Kidney (tissue), 22 donors: ENCODE measurements at places on chromosomes 2 and 18. TPM values are rescaled to one million over a fixed set of nuclear protein-coding genes. Genes with fewer than 3 reads are reported as not detected.

Gene MPPE1
- total RNA-seq, result 71.8 TPM

- H3K27me3 ChIP-seq, result no peaks in the 10 kb centered on the region
- no peak for DNase-seq
- H3K4me1 ChIP-seq, result peaks cover 6% of the 10 kb centered on the region
These were observed 3.1 kb upstream of the GALNT1 start for GRCh38 chr18:35578481-35578880.

DNA sequence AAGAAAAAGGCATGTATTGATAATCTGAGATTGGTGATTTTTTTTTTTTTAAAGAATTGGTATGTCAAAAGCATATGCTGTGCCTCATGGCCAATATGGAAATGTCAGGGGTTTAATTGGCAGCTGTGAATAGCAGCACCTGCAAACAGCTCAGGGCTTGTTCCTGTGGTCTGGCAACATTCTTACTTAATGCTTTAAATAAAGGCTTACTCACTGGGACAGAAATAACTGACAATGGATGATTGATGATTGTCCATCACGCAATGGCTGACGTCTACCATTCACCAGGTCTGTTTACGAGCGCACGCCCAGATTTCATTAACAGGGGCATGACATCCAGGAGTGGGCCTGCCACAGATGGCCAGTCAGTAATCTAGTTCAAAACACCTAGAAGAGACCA lies 66.7 kb downstream of the ETAA1 start:
- H3K4me1 ChIP-seq, result no peaks in the 10 kb centered on the region
- H3K27me3 ChIP-seq, result no peaks in the 10 kb centered on the region
- DNase-seq, result no peak
- no peak overlapping the region for H3K27ac ChIP-seq

DNA sequence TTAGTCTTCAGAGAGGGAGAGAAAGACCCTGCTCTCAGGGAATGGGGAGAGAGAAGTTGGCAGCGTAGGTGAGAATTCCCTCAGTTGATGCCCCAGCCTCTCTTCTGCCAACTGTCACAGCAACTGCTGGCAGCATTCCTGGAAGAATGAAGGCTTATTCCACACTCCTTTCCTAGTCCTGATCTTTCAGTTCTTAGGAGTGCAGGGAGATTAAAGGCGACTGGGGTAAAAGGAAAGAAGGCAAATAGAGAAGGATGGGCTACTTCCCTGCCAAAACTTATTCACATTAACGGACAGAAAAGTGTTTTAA lies 65.9 kb upstream of the ACAA2 start:
- no peaks in the 10 kb centered on the region for H3K27me3 ChIP-seq
- H3K36me3 ChIP-seq, result peaks cover 6% of the 10 kb centered on the region
- DNase-seq, result no peak
- H3K27ac ChIP-seq, result no peak overlapping the region
- H3K4me1 ChIP-seq, result no peaks in the 10 kb centered on the region

- DNase-seq, result no peak
- H3K36me3 ChIP-seq, result no peaks in the 10 kb centered on the region
- no peak overlapping the region for H3K27ac ChIP-seq
- H3K4me3 ChIP-seq, result no peak overlapping the region
- no peaks in the 10 kb centered on the region for H3K4me1 ChIP-seq
These were observed 21.6 kb downstream of the PMAIP1 start for GRCh38 chr18:59921384-59921891.

- no peaks in the 10 kb centered on the region for H3K27me3 ChIP-seq
- no peak overlapping the region for H3K27ac ChIP-seq
- H3K4me1 ChIP-seq, result no peaks in the 10 kb centered on the region
- no peaks in the 10 kb centered on the region for H3K36me3 ChIP-seq
- no peak for DNase-seq
- no peak overlapping the region for H3K4me3 ChIP-seq
These were observed 5.8 kb downstream of the DRC1 start for GRCh38 chr2:26407526-26407925.

- H3K4me3 ChIP-seq, result no peak overlapping the region
- no peaks in the 10 kb centered on the region for H3K4me1 ChIP-seq
- H3K27me3 ChIP-seq, result no peaks in the 10 kb centered on the region
- DNase-seq, result no peak
- H3K36me3 ChIP-seq, result no peaks in the 10 kb centered on the region
These were observed 423.3 kb downstream of the LRP1B start for GRCh38 chr2:141707486-141707885.

DNA sequence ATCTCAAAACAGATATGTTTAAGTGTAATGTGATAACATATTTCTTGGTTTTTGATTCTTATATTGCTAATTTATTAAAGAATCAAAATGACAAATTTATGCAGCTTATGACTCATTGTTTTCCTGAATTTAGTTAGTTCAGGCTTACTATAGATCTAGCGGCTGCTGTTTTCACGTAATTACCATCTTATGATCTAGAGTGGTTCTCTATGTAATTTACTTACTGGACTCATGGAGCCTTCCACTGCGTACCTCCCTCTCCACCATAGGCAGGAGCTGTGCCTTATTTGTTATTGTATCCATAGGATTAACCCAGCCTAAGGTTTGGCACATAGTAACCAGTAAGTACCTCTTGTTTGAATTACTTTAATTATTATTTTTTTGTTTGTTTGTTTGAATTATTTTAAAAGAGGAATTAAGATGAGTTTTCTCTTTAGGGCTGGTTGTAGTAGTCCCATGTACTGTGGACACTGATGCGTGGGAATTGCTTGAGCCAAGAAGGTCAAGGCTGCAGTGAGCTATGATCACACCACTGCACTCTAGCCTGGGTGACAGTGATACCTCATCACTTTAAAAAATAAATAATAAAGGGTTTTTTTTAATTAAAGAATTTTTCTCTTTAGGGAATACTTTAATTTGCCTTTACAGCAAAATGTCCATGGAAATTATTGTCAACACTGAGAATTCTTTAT lies 165.5 kb downstream of the PHLPP1 start:
- H3K36me3 ChIP-seq, result no peaks in the 10 kb centered on the region
- no peak overlapping the region for H3K4me3 ChIP-seq
- H3K27ac ChIP-seq, result no peak overlapping the region
- no peaks in the 10 kb centered on the region for H3K27me3 ChIP-seq

DNA sequence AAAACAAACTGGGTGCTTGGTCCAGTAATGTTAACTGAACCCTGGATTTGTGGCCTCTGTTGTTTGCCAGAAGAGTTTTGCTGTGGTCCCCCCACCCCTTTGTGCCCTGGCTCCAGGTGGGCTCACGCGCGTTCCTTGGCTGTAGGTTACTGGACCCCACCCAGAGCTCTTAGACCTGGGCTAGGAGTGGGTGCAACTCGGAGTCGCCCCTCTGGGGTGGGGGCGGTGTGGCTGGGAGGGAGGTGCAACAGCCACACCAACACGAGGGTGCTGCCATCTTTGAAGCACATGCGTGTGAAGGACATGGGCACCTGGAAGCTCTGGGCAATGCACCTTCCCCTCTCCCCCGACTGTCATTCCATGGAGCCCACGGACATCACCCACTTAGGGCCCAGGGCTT lies 92.7 kb downstream of the USP40 start:
- no peak for DNase-seq
- H3K27ac ChIP-seq, result no peak overlapping the region
- H3K4me1 ChIP-seq, result no peaks in the 10 kb centered on the region
- H3K36me3 ChIP-seq, result no peaks in the 10 kb centered on the region
- no peaks in the 10 kb centered on the region for H3K27me3 ChIP-seq

GRCh38 chr2:120842456-120843439 lies 107.1 kb downstream of the GLI2 start:
- H3K36me3 ChIP-seq, result no peaks in the 10 kb centered on the region
- H3K27ac ChIP-seq, result no peak overlapping the region
- no peak overlapping the region for H3K4me3 ChIP-seq
- H3K27me3 ChIP-seq, result no peaks in the 10 kb centered on the region

GRCh38 chr2:5410991-5411700 lies 281.0 kb upstream of the SOX11 start:
- H3K27ac ChIP-seq, result no peak overlapping the region
- H3K4me3 ChIP-seq, result no peak overlapping the region
- H3K27me3 ChIP-seq, result no peaks in the 10 kb centered on the region
- no peaks in the 10 kb centered on the region for H3K4me1 ChIP-seq
- DNase-seq, result no peak

DNA sequence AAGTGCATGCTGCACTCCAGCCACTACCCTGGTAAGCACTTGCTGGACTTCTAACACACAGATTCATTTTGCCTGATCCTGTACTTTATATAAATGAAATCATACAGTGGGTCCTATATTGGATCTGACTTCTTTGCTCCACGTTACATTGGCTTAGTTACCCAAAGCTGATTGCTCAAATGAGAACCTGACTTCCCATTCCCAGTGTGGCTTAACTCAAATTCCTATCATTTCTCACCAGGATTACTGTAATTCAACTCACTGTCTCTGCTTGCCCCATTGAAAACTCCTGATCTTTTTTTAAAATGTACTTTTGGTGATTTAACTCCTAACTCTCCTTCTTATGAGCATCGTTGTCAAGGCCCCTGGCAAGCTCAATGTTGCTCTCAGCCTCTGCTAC lies 1.4 kb downstream of the RSAD2 start:
- DNase-seq, result no peak
- no peak overlapping the region for H3K27ac ChIP-seq

DNA sequence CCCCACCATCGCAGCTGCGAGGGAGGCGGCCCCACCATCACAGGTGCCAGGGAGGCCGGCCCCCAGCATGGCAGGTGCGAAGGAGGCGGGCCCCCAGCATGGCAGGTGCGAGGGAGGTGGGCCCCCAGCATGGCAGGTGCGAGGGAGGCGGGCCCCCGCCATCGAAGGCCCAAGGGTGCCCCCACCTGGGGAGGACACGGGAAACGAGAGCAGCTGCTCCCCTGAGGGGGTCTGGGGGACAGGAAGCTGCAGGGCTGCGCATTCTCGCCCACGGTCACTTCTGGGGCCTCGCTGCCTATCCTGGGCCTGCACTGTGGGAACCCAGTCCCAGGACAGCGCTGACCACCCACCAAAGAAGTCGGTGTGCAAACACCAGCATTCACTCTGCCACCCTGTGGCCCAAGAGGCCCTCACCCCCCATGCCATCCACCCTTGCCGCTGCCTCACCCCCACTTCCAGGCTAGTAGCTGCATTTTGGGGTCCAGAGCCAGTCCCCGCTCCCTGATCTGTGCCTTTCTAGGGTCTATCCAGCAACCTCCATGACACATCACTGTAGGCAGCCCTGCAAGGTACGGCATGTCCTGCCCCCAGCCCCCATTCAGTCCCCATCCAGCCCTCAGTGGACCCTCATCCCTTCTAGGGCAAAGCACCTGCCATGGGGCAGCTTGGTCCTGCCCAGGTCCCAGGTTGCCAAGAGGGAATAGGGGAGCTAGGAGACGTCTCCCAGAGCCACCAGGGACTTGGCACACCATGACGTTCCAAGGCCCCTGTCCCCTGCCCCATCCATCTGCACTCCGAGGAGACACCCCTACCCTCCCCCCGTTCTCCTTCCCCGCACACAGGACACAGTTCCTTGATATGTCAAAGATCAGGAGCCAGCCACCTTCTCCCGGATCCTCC lies 24.0 kb upstream of the GPC1 start:
- no peaks in the 10 kb centered on the region for H3K4me1 ChIP-seq
- no peaks in the 10 kb centered on the region for H3K27me3 ChIP-seq
- peak; percentile 18 for DNase-seq
- H3K36me3 ChIP-seq, result no peaks in the 10 kb centered on the region
- no peak overlapping the region for H3K4me3 ChIP-seq
- H3K27ac ChIP-seq, result no peak overlapping the region

GRCh38 chr2:16006537-16007166 lies 66.3 kb downstream of the MYCN start:
- no peak overlapping the region for H3K27ac ChIP-seq
- no peak for DNase-seq
- no peaks in the 10 kb centered on the region for H3K27me3 ChIP-seq
- no peak overlapping the region for H3K4me3 ChIP-seq
- no peaks in the 10 kb centered on the region for H3K4me1 ChIP-seq
